H1 (cell line): ENCODE measurements at places on chromosomes 3 and 15.

DNA sequence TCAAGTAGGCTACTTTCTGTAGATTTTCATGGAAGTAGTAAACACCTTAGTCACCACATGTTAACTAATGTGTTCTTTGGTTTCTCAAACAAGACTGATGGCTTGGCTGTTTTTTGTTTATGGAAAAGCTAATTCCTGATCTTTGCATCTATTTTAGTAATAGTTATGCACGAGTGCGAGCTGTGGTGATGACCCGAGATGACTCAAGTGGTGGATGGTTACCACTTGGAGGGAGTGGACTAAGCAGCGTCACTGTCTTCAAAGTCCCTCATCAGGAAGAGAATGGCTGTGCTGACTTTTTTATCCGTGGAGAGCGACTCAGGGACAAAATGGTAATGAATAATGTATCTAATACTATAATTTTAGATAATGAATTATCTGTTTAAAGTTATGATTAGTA lies 46.6 kb downstream of the SPRED1 start:
- no peak for DNase-seq

DNA sequence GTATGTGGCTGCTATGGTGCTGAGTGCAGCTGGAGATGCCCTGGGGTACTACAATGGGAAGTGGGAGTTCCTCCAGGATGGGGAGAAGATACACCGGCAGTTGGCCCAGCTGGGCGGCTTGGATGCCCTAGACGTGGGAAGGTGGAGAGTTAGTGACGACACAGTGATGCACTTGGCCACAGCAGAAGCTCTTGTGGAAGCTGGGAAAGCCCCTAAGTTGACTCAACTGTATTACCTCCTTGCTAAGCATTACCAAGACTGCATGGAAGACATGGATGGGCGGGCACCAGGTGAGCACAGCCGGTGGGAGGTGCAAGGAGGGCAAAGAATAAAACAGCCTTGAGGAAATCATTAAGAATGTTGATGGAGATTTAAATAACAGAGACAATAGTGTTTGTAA lies 2.9 kb downstream of the ADPRH start:
- DNase-seq, result no peak

DNA sequence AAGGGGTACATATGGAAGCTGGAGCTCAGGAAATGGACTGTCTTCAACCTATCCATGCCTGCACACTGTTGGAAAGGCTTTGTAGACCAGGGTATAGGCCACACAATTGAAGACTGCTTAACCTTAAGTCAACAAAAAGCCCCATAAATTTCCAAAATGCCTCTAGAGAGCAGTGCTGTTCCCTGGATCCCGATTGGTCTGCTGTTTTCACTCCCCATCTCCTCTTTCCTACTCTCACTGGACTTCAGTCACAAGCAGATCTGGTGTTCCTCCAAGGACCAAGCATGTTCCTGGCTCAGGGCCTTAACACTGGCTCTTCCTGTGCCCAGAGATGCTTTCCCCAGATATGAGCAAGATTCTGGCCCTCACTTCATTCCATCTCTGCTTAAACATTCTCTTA lies 22.8 kb upstream of the LRRC34 start:
- no peak for DNase-seq

GRCh38 chr3:43126536-43126935 lies 20.7 kb upstream of the POMGNT2 start:
- no peak for DNase-seq

GRCh38 chr15:78047761-78048627 lies 29.5 kb downstream of the TBC1D2B start:
- no peak for DNase-seq

DNA sequence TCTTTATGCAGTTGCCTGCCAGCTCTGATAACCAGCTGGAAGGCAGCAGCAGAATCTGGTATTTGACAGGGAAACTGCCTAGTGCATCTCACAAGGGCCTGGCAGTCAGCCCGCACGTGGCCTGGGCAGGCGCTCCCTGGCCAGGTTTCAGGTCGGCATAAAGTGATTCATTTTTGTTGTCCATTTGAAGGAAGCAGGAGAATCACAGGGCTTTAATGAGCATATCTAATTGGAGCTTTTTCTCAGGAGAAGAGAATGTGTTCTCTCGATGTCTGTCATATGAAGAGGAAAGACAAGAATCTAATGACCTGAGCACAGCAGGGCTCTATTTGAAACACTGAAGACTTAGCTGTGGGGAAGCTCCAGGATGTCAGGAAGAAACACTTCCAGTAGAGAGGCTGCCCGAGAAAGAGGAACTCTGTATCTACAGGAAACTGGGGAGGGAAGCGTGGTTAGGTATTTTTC lies 98.8 kb upstream of the MB21D2 start:
- no peak for DNase-seq

- DNase-seq, result no peak
These were observed 2.5 kb downstream of the TMEM212 start for GRCh38 chr3:171845481-171846284.

DNA sequence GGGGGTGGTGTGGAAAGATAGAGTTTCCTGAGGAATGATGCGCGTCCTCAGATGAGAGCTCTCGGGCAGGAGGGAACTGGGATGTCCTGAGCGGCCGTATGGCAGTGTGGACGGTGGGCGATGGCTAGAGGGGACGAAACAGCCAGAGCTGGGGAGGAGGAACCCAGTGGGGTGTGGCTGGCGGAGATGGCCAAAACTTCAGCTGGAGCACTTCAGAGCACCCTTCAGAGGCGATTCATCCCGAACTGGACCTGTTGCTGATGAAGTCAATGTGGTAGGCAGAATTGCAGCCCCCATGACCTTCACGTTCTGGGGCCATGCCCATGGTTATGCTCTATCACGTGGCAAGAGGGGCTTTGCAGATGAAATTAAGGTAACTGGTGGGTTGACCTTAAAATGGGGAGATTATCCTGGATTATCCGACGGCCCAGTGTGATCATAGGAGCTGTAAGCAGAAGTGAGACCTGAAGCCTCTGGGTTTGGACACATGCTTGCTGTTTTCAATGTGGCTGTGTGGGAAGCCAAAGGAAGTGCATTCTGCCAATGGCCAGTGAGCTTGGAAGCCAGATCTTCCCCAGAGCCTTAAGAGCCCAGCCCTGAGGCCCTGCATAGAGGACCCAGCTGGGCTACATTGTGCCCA lies 52.3 kb downstream of the ATP1B3 start:
- peak; percentile 43 for DNase-seq

DNA sequence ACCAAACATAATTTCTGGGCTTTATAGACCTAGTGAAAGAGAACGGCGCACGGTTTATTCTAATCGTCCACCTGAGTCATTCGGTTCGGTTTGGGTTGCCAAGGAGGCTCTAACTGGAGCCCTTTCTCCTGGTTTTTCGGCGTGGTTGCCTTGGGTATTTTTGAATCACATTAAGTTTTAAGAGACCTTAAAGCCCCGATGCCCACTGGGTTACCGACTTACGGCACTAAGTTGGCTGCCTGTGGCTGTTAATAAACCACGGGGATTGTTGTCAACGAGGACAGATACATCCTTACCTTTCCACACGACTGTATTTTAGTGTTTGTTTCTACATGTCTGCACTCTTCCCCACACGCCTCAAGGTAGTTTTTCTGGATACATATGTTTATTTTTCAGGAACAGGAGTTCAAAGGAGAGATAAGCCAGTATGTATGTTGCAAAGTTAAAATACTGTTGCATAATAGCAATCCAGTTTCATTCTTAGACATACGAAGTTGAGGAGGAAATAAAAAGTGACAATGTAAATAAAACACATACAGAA lies 1.2 kb upstream of the ANP32A start:
- DNase-seq, result no peak

DNA sequence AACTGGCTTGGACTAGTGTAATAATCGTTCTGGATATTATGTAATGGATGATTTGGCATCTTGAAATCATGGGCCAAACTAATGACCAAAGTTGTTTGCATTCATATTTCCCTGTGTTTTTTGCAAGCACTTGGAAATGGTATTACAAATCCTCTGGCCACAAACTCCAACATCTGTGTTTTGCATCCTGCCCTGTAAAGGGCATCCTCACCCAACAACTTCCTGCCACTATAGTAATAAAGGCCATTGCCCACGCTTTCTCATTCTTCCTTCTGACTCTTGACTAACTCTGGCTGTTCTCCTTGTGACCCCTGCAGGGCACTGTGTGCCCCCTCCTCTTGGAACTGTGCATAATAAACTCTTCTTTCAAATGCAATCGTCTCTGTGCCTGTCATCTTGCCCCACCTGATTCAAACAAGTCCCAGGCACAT lies 25.4 kb upstream of the PSMD6 start:
- DNase-seq, result no peak

DNA sequence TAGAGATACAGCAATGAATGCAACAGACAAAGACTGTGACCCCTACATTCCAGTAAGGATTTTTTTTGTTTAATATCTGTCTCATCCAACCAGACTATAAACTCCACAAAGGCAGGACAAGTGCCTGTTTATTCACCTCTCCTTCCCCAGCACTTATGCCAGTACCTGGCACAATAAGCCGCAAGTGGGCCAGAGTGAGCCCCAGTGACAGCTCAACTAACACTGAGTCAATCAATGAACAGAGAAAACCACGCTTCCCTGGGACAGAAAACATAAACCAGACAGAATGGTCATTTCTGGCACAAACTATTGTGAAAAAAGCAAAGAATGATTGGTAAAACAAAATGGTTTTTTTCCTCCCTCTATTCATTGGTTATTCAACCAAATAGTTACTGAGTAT lies 52.2 kb downstream of the RYK start:
- DNase-seq, result no peak

DNA sequence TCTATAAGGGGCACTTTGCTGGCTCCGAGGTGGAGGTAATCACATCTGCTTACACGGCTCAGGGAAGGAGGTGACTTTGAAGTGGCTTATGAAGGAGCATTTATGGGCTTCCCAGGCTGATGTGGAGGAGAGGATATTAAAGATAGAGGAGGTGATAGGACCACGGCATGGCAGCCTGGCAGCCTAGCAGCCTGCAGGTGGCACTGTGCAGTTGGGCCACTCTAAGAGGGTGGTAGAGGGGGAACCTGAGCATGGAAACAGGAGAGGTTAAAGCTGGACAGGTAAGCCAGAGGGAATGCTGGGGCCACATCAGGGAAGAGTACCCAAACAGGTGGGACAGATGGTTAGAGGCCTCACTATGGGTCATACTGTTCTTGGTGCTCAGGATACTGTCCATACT lies 375.0 kb downstream of the WDR72 start:
- peak; percentile 19 for DNase-seq

- no peak for DNase-seq
These were observed 8.4 kb upstream of the NMB start for GRCh38 chr15:84666373-84666772.

- no peak for DNase-seq
These were observed 15.4 kb downstream of the IGSF10 start for GRCh38 chr3:151445273-151446001.

- DNase-seq, result no peak
These were observed 1.1 kb downstream of the CELSR3 start for GRCh38 chr3:48661501-48662144.

GRCh38 chr15:44720460-44721176 lies 9.3 kb downstream of the B2M start:
- DNase-seq, result no peak

DNA sequence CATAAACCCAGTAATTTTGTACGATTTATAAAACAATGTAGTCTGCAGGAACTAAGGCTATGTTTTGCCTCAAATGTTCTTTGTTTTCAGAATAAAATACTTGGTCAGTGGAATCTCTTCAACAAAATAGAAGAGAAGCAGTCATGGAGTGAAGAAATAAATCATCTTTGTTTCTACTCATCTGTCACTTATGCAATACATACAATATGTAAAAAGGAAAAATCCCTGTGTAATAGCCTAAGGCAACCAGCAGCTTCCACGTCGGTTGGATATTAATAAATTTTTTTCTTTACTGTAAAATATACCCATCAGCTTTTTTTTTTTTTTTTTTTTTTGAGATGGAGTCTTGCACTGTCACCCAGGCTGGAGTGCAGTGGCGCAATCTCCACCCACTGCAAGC lies 5.2 kb upstream of the WDR5B start:
- no peak for DNase-seq

GRCh38 chr15:47398594-47398993 lies 318.7 kb upstream of the SEMA6D start:
- no peak for DNase-seq
